ENCODE measurements at places on chromosomes 3 and 15. TPM values are rescaled to one million over a fixed set of nuclear protein-coding genes. Genes with fewer than 3 reads are reported as not detected.
A peak's percentile ranks its signal among the peaks of the same experiment; 100 is the strongest.

The LMOD3 gene
- total RNA-seq: not detected

- no peak for DNase-seq
These were observed 24.4 kb upstream of the PLA2G4E start for GRCh38 chr15:42045211-42045615.

- DNase-seq: peak; percentile 71
These were observed 92.9 kb downstream of the MCTP2 start for GRCh38 chr15:94324117-94324826.

- DNase-seq: peak; percentile 90
These were observed at the start of gene MST1R for GRCh38 chr3:49903451-49904424. TSS of gene MST1R (minus strand) at chr3:49903873. CDS start at chr3:49903609, 264 bp downstream.

- DNase-seq: peak; percentile 27
These were observed 44.4 kb upstream of the SPTSSB start for GRCh38 chr3:161415506-161416231.

DNA sequence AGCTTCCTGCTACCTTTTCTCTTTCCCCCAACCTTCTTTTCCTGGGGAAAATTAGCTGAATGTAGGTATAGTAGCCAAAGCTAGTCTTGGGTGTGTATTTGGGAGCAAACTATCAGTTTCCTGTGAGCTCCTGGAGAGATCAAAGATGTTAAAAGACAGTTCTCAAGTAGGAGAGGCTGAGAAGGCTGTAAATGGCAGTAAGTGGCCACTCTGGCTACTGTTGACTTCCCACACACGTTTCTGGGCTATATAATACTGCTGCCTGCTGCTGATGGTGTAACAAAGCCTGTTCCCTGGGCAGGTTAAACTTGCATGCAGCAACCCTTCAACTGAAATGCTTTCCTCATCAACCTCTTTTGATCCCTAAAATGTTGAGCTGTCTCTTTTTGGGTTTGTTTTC lies 27.6 kb downstream of the ARID3B start:
- DNase-seq: no peak

DNA sequence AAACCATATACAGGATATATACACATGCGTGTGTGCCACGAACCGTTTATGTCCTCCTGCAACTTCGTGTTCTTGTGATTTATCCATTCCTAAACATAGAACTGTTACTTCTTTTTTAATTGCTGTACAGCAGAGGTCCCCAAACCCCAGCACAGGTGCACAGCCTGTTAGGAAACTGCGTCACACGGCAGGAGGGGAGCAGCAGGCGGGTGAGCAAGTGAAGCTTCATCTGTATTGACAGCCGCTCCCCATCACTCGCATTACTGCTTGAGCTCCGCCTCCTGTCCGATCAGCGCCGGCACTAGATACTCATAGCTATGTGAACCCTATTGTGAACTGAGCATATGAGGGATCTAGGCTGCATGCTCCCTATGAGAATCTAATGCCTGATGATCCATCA lies 34.9 kb upstream of the NRROS start:
- DNase-seq: no peak

GRCh38 chr3:150599611-150600297 lies 3.4 kb upstream of the SELENOT start:
- DNase-seq: peak; percentile 66

DNA sequence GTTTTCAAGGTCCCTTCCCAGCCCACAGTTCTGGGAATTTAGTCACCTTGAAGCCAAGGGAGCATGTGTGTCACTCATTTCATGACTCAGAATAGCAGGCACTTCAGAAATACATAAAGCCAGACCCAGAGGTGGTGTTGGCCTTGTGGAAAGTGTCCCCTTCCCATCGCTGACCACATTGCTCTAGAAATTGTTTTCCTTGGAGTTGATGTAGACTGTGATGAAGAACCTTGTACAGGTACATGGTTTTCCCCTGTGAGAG lies 158.8 kb downstream of the SLCO3A1 start:
- no peak for DNase-seq

GRCh38 chr3:16377847-16378302 lies 112.9 kb downstream of the OXNAD1 start:
- DNase-seq: no peak

DNA sequence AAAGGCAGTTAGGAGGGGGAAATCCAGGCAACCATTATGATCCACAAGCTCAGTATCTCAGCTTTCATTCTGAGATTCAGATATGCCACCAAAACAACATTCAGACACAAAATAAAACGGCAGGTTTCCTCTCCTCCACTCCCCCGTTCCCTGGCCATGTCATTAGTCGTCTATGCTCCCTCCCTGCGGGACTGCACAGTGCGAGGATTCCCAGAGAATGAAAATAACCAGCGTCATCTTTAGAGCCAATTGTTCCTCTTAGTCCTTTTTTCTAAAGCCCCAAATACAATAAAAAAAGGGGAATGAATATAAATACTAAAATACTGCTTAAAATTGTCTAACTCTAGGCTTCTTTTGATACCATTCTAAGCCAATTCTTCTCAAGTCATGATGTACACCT lies 7.8 kb upstream of the SLCO3A1 start:
- peak; percentile 47 for DNase-seq

- DNase-seq: no peak
These were observed 916.2 kb downstream of the NTRK3 start for GRCh38 chr15:87340370-87340769.

DNA sequence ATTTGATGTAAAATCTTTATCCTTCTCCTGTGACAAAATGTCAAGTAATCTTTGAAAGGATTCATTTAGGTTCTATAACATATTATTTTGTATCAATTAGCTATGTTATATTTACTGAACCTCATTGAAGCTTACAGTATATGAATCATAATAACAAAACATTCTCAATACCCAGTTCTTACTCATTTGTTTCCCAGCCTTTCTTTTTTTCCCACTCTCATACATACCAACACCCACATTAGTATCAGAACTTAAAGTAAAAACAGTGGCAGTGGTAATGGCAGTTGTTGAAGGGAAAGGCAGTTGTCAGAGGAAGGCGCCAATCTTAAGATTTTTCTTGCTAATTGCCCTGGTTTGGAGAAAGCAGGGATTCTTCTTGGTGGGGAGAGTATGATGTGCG lies 33.2 kb upstream of the TRPC1 start:
- no peak for DNase-seq

DNA sequence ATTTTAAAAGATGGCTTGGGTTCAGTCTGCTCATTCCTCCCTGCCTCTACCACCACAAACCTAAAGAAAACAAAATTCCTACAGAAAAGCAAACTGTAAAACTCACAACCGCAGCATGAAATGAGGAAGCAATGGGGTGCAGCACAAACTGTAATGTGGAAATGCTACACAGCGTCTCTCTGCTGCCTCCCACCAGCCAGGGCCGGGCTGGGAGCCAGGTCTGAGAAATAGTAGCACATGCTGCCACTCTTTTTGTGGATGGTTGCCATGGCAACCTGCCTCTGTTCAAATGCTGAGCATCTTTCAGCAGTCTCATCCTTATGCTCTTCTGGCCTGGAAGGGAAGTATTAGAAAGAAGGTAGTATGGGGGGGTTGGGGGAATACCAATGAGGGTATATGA lies 55.4 kb downstream of the EOMES start:
- DNase-seq: peak; percentile 66

GRCh38 chr15:77027111-77027696 lies 32.3 kb downstream of the PSTPIP1 start:
- no peak for DNase-seq

GRCh38 chr3:31004025-31004678 lies 109.7 kb upstream of the GADL1 start:
- peak; percentile 61 for DNase-seq

The ASB14 gene
- not detected for total RNA-seq

The PXYLP1 gene
- total RNA-seq: 9.1 TPM

DNA sequence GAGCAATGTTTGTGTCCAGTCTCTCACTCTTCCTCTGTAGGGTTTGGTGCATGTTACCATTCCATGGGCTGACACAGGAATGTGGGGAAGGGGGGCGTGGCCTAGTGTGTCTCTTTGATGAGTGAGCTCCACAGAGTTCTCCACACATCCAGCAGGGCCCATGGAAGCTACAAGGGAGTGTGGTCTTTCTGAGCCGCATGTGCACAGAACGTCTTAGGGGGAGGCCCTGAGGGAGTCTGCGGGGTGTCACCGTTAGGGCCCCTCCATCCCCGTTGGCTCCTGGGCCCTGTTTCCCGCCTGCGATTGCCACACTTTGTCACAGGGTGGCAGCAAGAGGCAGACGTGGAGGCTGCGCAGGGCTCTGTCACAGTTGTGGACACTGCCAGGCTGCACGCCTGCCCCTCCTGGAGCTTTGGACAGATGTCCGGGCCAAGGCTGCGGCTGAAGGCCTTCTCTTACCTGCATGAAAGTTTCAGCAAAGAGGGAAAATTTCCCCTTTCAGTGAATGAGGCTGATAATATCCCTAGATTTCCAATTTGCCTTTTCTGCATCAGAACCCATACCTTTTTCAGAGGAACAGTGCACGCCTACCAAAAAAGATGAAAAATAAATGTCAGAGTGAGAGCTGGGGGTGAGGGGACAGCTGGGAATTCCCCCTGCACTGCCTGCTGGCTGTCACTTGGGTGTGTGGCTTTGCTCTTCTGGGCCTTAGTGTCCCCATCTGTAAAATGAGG lies 24.3 kb downstream of the CACNA2D3 start:
- no peak for DNase-seq
